Esophagus squamous epithelium (tissue), 5 donors: ENCODE measurements at places on chromosomes 1 and 21. TPM values are rescaled to one million over a fixed set of nuclear protein-coding genes. Genes with fewer than 3 reads are reported as not detected.

The LMX1A gene
- 0.18 TPM for total RNA-seq

DNA sequence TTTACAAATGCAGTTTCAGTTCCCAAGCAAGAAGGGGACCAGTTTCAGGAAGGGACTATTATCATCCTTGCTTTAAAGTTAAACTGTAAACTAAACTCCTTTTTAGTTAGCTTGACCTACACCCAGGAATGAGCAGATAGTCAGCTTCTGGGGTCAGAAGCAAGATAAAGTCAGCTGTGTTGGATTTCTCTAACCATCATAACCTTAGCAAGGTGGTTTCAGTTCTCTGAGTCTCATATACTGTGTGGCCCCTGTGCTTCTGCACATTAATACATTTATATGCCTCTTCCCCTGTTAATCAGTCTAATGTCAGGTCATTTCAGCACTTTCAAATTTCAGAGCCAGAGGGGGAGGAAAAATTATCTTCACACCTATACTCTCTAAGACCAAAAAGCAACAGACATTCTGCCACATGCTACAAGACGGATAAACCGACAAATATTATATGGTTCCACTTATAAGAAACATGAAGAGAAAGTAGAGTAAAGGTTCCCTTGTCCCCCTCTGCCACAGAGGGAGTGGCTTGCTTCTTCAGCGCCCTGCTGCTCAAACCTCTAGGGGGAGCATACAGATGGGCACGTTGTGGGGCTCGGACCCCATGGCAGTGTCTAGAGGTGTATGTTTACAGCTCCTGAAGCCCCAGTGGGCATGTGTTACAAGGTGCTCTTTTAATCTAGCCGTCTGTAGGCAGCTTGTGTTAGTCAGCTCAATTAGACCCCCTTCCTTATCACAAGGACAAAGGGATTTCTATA, 89.1 kb downstream of the SMYD3 start:
- no peaks in the 10 kb centered on the region for H3K27me3 ChIP-seq
- no peak overlapping the region for H3K27ac ChIP-seq
- no peaks in the 10 kb centered on the region for H3K4me1 ChIP-seq
- H3K4me3 ChIP-seq = no peak overlapping the region

DNA sequence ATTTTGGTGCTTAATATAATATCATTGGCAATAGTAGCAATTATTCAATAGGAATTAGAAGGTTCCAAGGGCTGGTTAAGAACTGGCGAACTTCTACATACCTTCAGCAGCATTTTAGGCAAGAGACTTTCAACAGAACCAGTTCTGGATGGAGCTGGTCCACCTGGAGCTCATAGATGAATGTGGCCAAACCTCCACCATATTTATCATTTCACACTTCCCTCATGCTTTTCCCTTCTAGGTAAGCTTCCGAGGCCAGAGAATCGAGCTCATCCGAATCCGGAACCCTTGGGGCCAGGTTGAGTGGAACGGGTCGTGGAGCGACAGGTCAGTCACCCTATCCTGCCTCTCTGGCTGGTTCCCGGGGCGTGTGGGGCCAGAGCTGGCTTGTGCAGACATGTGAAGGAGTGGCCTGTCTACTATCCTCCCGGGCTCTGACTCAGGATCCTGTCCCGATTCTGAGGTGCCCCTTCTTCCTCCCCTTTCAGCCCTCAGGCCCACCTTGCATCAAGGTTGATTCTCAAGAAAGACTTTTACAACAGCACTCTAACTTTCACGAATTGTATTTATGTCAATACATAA, 24.7 kb downstream of the CAPN9 start:
- no peak for DNase-seq
- H3K27ac ChIP-seq = no peak overlapping the region
- H3K27me3 ChIP-seq = peaks cover 10% of the 10 kb centered on the region
- no peaks in the 10 kb centered on the region for H3K36me3 ChIP-seq
- H3K4me3 ChIP-seq = no peak overlapping the region

DNA sequence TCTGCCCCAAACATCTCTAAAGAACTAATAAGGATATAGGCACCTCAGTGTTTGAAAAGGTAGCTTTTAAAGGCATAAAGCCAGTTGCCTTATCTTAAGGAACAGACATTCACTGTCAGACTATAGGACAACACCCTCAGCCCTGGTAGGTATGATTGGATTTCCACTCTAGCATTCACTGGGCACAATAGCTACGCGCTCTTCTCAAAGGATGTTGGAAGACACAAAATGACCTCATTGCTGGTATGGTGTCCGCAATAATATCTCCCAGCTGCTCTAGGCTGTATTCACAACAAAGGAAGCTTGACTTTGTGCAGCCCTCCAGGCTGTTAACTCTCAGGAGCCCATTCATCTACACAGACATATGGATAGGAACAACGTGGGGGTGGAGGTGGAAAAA, 119.4 kb upstream of the CXADR start:
- no peaks in the 10 kb centered on the region for H3K27me3 ChIP-seq
- no peaks in the 10 kb centered on the region for H3K36me3 ChIP-seq
- H3K4me3 ChIP-seq = no peak overlapping the region
- DNase-seq = no peak

DNA sequence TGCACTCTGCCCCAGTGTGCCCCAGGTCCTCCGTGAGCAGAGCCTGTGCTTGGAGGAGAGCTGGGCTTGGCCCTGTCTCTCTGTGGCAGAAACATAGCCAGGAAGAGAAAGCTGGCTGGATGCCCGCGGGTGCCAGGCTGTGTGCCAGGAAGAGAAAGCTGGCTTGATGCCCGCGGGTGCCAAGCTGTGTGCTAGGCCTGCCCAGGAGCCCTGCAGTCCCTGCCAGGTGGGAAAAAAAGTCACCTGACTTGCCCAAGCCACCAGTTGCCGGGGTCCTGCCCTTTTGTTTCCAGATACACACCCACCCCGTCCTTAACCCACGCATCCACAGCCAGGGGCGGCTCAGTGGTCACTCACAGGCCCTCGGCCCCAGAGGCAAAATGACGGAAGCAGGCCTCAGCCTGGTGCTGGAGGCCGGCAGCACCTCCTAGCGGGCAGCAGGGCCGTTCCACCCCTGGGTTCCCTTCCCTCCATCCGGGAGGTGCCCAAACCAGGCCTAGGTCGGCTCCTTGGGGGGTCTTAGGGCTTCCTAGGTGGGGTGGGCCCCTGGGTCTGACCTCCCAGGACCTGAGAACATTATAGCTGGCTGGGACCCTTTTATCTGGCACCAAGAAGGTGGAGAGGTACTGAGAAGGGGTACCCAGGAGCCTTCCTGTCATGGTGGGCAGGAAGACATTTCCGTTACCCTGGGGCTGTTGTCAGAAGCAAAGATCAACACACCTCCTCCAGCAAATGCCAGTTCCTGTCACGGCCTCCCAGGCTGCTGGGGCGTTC, 9.1 kb downstream of the ITGB2 start:
- peaks cover 30% of the 10 kb centered on the region for H3K4me1 ChIP-seq
- no peaks in the 10 kb centered on the region for H3K27me3 ChIP-seq
- no peak overlapping the region for H3K4me3 ChIP-seq
- H3K36me3 ChIP-seq = no peaks in the 10 kb centered on the region
- no peak for DNase-seq
- H3K27ac ChIP-seq = peak overlapping the region; percentile 50
